ENCODE measurements at places on chromosomes 12 and 14. TPM values are rescaled to one million over a fixed set of nuclear protein-coding genes. Genes with fewer than 3 reads are reported as not detected.

The CEBPE gene
- polyA plus RNA-seq = 0.30 TPM

The IFT81 gene
- 48.1 TPM for polyA plus RNA-seq

The KLRG1 gene
- 2.2 TPM for polyA plus RNA-seq

The SLC4A8 gene
- 4.3 TPM for polyA plus RNA-seq

The CLEC4D gene
- 0.70 TPM for polyA plus RNA-seq

The LBHD2 gene
- polyA plus RNA-seq = not detected

The C3AR1 gene
- 3.7 TPM for polyA plus RNA-seq

The LRRC9 gene
- polyA plus RNA-seq = 2.1 TPM

The EPYC gene
- polyA plus RNA-seq = not detected

The SIX6 gene
- not detected for polyA plus RNA-seq

The KLRK1 gene
- polyA plus RNA-seq = 1.2 TPM

The CLEC7A gene
- 2.1 TPM for polyA plus RNA-seq

The ZNF410 gene
- 53.3 TPM for polyA plus RNA-seq

The TCL1B gene
- polyA plus RNA-seq = 0.30 TPM

The GPR84 gene
- polyA plus RNA-seq = 0.19 TPM

The CPM gene
- 20.4 TPM for polyA plus RNA-seq

The C12orf60 gene
- polyA plus RNA-seq = 4.6 TPM
